ENCODE measurements at places on chromosomes 5 and 9.

DNA sequence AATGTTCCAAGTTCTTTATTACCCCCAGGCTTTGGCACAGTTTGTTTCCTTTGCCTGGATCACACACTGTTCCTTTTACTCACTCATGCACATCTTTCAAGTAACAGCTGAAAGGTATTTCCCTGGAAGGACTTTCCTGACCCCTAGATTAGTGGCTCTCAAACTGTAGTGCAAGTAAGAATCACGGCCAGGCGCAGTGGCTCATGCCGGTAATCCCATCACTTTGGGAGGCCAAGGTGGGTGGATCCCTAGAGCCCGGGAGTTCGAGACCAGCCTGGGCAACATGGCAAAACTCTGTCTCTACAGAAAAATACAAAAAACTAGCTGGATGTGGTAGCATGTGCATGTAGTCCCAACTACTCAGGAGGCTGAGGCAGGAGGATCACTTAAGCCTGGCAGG lies 19.1 kb upstream of the DELE1 start:
- no peak for DNase-seq

DNA sequence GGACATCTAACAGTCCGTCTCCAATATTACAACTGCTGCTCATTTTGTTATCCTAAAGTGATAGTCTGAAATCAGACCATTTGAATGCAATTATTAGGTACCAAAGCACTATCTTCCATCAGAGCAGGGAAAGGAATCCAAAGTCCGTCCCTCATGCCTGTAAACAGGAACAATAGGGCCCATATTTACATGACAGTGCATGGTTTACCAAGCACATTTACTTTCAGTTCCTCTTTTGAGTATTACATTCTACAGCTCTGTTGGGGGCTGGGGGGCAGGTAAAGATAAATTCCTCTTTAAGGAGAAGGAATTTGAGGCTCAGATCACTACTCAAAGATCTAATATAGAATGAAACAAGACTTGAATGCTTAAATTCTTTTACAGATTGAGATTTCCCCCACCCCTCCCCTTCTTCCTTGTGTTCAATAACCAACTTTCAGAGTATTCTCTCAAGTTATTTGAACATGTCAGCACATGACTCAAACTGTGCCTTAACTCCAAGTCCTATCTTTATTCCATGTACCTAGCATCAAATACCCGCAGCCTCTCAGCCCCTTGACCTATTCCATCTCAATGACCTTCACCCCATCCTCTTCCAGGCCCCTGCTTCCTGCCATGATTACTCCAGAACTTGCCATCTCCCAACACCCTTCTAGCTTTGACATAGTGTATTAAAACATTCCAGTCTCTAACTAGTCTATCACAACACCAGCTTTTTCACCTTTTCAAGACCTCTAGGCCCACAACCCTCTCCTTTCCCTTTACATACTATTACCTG lies 71.0 kb downstream of the BRINP1 start:
- no peak for DNase-seq

DNA sequence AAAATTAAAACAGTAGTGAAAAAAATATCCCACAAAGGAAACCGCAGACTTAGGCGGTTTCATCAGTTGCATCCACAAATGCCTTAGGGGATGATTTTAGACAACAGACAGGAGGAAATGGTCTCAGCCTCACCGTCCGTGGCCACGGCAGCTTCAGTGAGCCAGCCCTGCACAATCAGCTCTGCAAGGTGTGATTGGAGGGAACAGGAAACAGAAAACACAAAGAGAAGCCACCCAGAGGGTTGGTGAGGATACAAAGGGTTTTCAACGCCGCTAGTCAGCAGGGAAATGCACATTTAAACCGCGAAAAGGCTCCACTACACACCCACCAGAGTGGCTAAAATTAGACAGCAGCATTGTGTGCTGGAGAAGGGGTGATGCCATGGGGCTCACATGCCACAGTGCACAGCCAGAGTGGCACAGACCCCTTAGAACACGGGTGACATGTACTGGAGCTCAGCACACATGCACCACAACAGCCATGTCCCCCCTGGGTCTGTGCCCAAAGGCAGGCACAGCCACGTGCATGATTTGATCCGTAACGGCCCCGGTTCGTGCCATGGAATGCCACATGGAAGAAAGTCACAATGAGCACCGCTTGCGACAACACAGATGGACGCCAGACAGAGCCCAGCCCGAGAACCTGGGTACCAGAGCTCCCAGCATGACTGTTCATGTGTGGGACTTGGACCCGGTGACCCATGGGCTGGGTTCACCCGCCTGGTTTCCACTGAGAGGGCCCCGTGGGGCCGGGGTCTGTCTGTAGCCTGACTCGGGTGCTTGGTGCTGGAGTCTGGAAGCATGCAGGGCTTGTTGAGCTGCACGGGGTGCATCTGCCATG lies 18.3 kb upstream of the TERT start:
- DNase-seq = no peak

DNA sequence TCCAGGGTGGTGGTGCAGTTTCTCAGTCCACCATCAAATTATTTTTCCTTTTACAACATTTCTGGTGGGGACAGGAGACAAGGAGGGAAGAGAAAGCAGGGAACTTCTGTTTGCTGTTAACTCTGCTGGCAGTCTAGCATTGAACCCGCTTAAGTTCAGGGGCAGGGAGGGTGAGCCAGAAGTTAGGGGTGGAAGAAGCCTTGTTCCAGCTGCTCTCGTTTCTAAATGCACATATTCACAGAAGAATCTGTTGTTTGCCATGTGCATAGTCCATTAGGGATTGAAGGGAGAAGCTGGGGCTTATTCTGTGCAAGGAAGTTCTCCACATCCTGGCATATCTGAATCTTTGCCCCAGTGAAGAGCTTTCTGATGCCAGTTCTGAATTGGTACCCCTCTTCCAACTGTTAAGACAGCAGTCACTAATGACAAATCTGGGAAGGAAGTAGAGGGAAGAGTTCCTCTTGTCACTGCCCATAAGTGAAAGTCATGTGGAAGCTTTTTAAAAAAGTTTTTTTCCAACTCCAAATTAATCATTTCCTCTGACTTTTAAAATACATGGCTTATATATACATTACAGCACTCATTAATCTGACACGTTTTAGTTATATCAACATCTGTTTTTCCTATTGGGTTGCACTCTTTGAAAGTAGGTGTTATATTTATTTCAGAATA lies 32.6 kb upstream of the ACOT12 start:
- DNase-seq = peak; percentile 11

DNA sequence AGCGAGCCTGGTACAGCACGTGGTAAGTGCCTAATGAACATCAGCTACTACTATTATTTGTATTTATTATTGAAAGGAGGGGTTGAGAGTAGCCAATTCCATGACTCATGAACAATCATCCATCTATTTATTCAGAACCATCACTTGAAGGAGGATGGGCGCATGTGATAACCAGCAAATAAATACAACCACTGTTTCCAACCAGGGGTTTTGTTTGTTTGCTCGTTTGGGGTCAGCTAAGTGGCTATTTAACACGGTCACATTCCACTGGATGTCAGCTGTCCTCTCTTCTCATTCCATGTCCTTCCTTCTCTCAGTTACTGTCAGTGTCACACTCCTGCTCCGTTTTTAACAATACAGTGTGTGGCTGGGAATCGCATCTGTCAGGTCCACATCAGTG lies 8.6 kb downstream of the RAPGEF1 start:
- no peak for DNase-seq

GRCh38 chr9:9949368-9949767 lies 663.4 kb downstream of the PTPRD start:
- no peak for DNase-seq

- DNase-seq = no peak
Observed at GRCh38 chr5:167128581-167128980, 1162.9 kb upstream of the WWC1 start.

DNA sequence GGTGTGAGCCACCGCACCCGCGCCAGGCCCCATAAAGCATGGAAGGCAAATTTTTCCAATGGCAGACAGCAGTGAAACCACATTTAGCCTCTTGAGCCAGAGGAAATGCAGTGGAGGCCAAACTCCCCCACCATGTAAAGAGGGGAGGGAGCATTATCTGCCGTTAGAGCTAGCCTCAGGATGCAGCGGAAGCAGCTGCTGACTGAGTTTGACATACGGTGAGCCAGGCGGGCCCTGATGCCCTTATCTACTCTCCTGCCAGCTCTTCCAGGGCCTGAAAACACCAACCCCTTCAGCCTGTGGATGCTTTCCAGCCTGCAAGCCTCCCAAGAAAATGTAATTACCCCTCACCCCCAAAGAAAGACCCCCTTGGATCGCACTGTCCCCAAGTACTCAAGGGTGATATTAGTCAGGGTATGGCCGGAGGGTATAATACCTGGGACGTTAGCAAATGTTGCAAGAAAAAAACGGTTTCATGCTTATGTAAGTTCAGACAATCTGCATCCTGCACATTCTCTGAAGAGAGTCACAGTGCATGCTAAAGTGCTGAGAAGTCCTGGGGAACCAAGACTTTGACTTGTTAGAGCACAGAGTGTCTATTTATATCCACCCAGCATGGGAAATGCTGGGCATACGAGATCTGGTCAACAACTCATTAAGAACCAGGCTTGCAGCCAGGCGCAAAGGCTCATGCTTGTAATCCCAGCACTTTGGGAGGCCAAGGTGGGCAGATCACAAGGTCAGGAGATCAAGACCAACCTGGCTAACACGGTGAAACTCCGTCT lies 11.3 kb upstream of the GGTA1 start:
- no peak for DNase-seq

- DNase-seq = no peak
Observed at GRCh38 chr5:180323160-180323559, 30.0 kb downstream of the GFPT2 start.

DNA sequence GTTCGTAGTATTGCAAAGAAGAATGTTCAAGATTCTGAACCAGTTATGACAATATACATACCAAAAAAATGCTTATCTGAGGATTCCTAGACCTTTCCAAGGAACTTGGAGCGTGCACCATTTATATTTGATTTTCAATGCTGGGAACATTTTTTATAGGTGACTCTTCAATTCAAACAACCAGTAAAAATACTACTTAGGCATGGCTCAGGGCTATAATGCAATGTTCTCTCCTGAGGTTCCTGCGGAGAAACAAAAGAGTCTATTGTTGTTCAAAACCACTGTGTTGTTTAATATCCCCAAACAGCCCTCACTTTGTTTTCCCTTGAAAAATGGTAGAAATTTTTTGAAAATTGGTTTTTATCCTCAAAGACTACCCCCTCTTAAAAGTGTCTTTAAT lies 335.7 kb upstream of the IZUMO3 start:
- no peak for DNase-seq

- DNase-seq = no peak
Observed at GRCh38 chr9:121596515-121596914, 54.9 kb upstream of the DAB2IP start.

DNA sequence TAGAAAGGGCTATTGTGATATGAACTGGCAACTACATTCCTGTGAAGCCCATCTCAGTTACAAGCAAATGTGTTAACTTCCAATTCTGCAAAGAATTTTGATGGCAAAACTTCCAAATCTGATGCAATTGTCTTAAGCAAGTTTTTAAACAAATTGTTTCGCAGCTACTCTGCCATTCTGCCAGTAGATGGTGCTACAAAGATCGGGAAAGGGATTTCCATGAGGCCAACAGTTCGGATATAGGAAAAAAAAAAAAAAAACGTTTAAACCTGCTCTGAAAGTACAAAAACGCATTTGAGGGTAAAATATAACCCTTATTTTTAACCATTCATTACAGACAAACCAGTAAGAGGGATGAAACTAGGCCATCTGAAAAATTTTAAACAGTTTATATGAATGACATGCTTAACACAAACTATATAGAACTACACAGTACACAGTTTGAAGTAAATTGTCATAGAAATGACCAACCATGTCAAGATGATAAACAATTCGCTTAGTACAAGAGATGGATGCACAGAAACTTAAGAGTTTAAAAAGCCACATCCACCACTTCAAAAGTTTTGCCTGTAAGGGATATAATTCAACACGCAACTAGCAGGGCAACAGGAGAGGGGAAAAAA lies 2.2 kb downstream of the HNRNPA0 start:
- DNase-seq = peak; percentile 81

DNA sequence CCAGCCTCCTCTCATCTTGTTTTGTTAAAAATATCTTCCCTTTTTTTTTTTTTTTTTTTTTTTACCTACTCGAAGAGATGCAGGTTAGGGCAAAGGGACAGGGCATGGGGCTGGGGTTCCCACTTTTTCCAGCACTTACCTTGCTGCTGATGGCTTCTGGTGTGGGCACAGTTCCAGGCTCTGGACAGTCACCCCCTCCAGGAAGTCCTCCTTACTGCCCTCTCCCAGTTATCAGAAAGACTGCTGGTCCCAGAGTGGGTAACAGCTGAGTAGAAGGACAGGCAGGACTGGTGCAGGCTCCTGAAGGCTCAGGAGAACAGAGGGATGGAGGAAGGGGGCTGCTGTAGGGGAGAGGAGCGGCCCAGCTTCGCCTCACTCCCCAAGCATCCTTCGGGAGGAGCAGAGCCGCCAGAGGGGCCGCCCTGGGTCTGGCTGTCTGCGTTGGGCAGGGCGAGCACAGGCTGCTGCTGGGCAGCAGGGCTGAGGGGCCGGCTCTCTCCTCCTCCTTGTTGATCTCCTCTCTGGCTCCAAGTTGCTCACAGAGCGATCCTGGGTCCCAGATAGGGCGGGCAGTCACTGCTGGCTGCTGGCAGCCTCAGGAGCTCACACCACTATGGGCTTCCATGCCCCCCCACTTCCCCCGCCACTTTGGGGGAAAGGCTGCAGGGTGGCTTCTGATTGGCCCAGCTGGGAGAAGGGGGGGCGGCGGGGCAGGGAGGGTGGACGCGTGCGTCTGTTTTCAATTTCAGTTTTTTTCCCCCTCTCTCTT lies at the start of gene PDGFRB:
PDGFRB (minus strand) TSS at position 588 of the 769 bp plus-strand sequence. CDS start 18,798 bp downstream, outside the sequence.
- no peak for DNase-seq

GRCh38 chr9:19410195-19410503 lies 1.3 kb downstream of the ACER2 start:
- DNase-seq = no peak

- DNase-seq = no peak
Observed at GRCh38 chr9:127165116-127165515, 42.7 kb upstream of the ANGPTL2 start.

- no peak for DNase-seq
Observed at GRCh38 chr9:130467316-130467715, 22.6 kb downstream of the ASS1 start.

GRCh38 chr5:45225571-45226031 lies 416.9 kb downstream of the MRPS30 start:
- no peak for DNase-seq

DNA sequence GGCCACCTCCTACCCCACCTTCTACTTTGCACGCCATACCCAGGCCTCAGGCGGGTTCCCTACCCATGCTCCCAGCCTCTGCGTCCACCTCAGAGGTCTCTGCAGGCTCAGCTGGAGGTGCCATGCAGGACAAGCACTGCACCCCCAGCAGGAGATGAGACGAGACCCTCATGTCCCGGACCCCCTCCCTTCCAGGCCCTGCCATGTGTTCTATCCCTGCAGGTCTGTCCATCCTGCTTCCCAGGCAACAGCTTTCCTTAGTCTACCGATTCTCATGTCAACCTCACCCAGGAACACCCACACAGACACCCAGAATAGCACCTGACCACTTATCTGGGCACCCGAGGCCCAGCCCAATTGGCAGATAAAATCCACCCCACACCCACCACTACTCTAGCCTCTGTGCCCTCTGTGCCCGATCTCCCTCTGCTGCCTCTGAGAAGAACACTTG lies 52.1 kb downstream of the SEMA4D start:
- DNase-seq = no peak

- no peak for DNase-seq
Observed at GRCh38 chr9:92608909-92609445, 61.0 kb downstream of the IPPK start.

- no peak for DNase-seq
Observed at GRCh38 chr9:29389421-29389820, 1816.1 kb upstream of the C9orf72 start.
